Stimulated activated CD4-positive, alpha-beta T cell treated with anti-CD3 and anti-CD28 coated beads, Interleukin-2, amount 100 ng/mL, for 48 hours (primary cell): ENCODE measurements at places on chromosomes 4 and X.

- no peak for DNase-seq
Measured at GRCh38 chr4:16745009-16745635, 153.3 kb downstream of the LDB2 start.

GRCh38 chr4:150862829-150863228, 152.3 kb downstream of the LRBA start:
- DNase-seq, result no peak

GRCh38 chr4:958314-958665, 15.1 kb downstream of the DGKQ start:
- DNase-seq, result no peak

GRCh38 chr4:10186228-10187214, 69.9 kb upstream of the WDR1 start:
- no peak for DNase-seq

- DNase-seq, result no peak
Measured at GRCh38 chr4:150593996-150594395, 12.0 kb downstream of the MAB21L2 start.

GRCh38 chr4:150289198-150289597, 211.0 kb downstream of the DCLK2 start:
- no peak for DNase-seq

DNA sequence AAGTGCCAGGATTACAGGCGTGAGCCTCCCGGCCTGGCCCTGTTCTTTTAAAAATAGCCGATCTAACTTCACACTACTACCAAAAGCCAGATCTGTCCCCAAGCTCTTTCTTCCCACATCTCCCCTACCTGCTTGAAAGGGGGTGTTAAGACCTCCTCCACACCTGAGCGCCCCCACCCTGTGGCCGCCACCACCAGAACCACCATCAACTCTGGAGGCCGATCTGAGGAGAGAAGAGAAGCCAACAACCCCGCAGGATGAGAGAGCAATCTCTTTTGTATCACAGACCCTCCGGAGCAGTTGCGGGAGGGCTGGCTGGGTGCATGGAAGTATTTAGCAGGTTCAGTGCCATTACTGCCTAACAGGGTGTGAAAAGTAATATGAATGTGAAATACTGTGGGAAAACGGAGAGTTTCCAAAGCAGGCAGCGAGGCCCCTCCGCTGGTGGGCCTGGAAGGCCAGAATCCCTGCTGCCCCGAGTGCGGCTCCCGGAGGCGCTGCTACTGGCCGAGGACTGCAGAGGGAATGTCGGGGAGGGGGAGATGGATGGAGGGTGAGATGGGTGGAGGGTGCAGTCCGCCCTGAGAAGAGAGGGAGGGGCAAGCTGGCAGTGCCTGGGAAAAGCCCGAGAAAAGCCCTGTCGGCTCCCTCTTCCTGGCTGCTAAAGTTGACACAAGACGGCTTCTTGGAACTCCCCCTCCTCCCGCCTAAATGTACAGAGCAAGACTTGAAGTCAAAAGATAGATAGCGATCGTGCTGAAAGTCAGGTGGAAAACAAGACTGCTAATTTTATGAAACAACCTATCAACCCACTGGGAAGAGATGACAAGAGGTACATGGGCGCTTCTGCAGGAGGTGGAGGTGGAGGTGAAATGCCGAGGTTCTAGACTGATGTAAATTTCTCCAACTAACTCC, 22.3 kb downstream of the HAND2 start:
- no peak for DNase-seq

- no peak for DNase-seq
Measured at GRCh38 chr4:42706086-42706485, 49.2 kb upstream of the ATP8A1 start.

- DNase-seq, result no peak
Measured at GRCh38 chrX:16807548-16807947, 21.3 kb downstream of the TXLNG start.

- DNase-seq, result no peak
Measured at GRCh38 chrX:53305996-53306937, 24.9 kb upstream of the IQSEC2 start.

- DNase-seq, result no peak
Measured at GRCh38 chr4:2292646-2293108, 30.8 kb upstream of the MXD4 start.

GRCh38 chrX:17417372-17417771, 42.4 kb downstream of the NHS start:
- no peak for DNase-seq

DNA sequence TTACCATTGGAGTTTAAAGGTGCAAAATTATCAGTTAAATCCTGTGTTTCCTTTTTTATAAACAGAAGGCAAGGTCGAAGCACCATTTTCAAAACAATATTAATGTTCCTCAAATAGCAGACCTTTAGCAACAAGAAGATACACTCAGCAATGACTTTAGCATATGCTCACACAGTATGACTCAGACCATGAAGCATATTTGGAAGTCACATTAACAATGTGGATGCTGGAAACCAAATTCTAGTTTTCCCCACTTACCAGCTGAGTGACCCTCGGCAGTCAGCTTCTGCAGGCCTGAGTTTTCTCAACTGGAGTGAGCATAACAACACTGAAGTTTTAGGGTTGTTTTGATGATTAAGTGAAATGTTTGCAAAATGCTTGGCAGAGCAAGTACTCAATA, 130.5 kb downstream of the ANK2 start:
- no peak for DNase-seq

- DNase-seq, result peak; percentile 65
Measured at GRCh38 chr4:151801547-151802516, 41.0 kb upstream of the GATB start.

GRCh38 chr4:25283948-25284347, 28.6 kb upstream of the ZCCHC4 start:
- DNase-seq, result no peak

DNA sequence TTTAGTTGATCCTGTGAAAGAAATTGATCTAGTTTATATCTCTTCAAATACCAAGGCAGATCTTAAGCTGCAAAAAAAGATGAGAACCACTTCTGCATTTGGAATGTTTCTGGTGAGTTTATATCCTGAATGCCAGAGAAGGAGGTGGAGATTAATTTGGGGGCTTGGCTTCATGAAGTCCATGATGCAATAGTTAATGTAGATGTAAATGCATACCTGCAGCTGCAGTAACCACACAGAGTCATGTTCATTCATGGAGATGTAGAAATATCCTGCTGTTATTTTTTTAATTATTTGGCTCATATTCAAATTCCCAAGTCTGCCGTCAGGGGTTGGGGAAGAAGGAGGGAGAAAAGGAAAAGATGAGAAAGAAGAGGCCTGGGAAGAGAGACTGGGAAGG, at the start of gene SULT1E1:
TSS of gene SULT1E1 (minus strand) at position 94 of the 400 bp plus-strand sequence. CDS start 2,501 bp downstream, outside the sequence.
- no peak for DNase-seq

DNA sequence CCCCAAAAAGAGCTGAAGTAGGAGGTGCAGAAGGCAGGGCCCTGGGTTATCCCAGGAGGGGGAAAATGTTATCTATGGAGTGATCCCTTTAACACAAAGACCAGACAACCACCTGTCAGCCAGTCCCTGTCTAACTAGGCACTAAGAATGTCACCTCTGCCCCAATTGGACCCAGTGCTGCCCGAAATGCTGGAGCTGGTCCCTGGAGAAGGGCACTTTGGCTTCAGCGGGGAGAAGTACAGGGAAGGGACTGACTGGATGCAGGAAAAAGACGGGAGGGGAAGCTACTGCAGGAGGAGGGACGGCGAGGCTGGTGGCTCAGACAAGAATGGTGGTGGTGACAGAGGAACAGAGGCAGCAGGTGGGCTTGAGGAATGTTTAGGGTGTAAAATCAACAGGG, 17.3 kb downstream of the PHKA2 start:
- DNase-seq, result no peak

DNA sequence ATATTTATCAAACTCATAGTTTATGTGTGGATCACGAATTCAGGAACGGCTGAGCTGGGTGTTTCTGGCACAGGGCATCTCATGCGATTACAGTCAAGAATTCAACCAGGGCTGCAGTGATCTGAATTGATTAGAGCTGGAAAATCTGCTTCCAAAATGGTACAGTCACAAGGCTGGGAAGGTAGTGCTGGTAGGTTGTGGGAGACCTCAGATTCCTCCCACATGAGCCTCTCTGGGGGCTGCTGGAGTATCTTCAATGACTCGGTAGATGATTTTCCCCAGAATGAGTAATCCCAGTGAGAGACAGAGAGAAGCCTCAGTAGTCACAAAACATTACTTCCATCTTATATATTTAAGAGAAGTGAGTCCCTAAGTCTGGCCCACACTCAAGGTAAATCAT, 36.2 kb upstream of the PRDX4 start:
- no peak for DNase-seq

DNA sequence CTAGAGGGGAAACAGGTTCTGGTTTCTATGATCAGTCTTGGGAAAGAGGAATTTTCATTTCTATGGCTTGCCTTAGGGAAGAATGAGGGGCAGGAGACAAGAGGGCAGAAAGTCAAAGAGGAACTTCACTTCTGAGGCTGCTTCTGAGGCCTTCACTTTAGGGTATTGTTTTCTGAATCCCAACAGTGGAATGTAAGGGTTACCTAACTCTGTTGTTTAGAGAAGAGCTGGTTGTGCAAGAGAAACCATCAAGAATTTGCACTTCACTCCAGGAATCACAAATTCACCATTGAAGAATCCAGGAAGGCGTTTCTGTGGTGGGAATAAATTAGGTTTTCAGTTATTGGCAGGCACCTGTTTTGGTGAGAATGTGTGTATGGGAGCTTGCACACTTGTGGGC, 126.7 kb upstream of the AMOT start:
- no peak for DNase-seq

GRCh38 chrX:151825007-151825406, 87.7 kb upstream of the MAGEA4 start:
- no peak for DNase-seq

DNA sequence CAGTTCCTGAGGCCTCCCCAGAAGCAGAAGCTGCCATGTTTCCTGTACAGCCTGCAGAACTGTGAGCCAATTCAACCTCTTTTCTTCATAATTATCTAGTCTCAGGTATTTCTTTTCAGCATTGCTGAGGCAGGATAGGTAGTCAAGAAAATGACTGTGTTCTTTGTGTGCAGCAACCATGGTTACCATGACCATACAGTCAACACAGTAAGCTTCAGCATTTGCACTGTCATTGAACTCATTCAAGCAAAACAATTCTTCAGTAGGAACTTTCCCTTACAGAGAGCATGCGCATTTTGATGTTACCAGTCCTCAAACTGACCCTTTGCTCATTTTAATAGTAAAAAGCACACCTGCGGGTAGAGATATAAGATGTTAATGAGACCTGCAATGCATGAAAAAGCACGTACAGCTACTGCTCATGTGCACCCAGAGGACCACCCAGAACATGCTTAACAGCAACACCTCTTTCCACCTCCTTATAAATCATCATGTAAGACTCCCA, 180.8 kb downstream of the PRKX start:
- DNase-seq, result no peak

DNA sequence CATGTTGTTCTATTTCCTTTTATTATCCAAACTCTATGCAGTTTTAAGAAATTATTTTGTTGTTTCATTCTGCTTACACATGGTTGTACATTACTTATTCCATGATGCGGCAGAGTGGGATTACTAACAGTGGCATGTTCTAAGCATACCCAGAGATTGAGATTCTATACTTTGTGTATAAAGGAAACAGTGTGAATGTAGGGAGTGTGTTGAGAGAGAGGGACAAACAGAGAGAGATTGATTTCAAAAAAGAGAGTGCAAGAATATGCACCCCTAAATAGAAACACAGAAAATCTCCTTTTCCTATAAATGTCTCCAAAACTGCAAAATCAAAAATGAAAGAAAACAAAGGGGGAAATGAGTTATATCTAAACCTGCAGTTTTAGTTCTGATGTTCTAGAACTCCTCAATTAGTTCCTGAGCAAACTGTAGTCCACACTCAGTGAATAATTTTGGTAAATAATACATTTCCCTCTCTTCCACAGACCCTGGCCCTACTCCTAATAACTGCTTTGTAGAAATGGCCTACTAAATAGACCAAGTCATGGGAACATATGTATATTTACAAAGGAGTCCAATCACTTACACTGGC, 31.0 kb downstream of the SLC9B1 start:
- DNase-seq, result no peak

DNA sequence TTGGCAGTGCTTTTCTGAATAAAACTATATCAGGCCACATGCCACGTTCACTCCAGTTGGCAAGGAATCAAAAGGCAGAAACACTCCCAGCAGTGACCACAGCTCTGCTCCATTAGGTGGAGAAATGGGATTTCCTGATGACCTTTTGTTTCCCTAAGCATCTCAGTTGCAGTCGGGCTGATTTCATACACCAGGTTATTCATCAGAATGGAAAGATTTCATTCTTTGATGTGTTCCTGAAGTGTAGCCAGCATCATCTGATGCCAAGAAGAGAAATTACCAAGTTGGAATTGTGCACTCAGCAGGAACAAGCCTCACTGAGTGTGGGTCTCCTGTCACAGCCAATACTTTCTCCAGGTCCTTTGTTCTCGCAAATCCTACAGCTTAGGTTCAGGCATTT, 193.7 kb downstream of the SPATA18 start:
- no peak for DNase-seq

DNA sequence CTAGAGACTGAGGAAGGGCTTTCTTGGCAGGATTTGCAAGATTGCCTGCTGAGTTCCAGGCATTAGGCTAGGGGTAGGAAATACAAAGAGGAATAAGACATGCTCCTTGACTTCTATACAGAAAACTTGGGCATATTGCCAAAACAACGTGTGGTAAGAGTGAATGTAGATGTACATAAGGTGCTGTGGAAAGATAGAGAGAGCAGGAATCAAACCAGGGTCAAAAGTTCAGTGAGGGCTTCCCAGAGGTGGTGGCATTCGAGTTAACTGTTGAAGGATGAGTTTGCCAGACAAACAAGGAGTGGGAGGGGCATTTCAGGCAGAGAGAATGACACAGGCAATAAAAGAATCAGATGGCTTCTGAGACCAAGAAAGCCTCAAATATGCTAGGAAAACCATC, 187.9 kb downstream of the KDR start:
- no peak for DNase-seq

GRCh38 chr4:82367438-82368097, 6.2 kb downstream of the HNRNPD start:
- no peak for DNase-seq

- DNase-seq, result no peak
Measured at GRCh38 chrX:129116676-129117470, 406.4 kb downstream of the SMARCA1 start.

DNA sequence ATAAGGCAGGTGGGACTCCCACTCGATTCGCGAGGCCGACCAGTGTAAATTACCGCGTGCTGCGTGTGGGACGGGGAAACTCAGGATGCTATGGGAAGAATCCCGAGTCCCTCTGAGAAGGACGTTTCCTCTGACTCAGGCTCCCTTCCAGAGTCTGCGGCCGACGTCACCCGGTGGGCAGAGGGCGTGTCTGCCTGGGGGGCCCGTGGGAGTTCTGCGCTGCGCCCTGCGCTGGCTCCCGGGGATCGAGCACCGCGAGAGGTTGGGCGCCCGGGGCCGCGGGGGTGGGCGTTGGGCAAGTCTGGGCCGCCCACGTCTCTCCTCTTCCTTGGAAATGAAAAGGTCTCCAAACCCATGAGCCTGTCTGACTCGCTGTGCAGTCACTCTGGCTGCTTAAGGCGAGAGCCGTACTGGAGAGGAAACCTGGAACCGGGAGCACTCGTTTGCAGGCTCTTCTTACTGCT, 568 bp downstream of the NIPAL1 start:
- DNase-seq, result peak; percentile 57

GRCh38 chr4:40837094-40837870, 87.5 kb downstream of the NSUN7 start:
- no peak for DNase-seq
